Gastroesophageal sphincter (tissue), 4 donors: ENCODE measurements at places on chromosomes 4 and X. TPM values are rescaled to one million over a fixed set of nuclear protein-coding genes. Genes with fewer than 3 reads are reported as not detected.

Gene TSPAN6
- 6.8 TPM for total RNA-seq

- no peak for ATAC-seq
These were observed 4.4 kb downstream of the RBPJ start for GRCh38 chr4:26325191-26325590.

Gene GPAT3
- total RNA-seq = 6.6 TPM

Gene RASGEF1B
- 10.5 TPM for total RNA-seq

Gene ZCCHC12
- 0.94 TPM for total RNA-seq

DNA sequence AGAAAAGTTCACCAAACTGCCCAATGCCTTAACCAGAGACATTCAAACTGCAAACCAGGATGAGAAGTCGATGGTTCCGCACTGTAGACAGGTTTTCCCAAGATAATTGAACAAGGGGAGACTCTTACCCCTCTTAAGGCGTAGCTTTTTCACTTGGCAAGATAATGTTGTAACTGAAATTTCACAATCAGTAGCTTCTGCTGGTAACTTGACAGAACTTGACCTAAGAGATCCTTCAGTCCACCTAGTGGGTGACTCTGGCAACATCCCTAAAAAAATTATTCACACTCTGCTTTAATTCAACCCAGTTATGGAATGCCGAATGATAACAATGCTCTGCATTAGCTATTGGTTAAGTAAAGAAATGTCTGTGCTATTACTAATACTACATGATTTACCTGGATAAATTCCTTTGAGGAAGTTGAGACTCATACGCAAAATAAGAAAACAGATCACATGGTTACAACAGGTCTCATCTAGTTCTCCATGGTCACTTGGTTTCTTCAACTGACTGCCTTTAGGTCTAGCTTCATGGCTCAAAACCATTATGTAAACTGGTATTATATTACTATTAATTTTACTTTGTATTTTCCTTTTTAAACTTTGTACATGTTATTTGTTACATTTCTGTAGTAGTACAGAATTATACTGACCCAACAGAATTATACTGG lies 9.1 kb downstream of the ELF2 start:
- peak; percentile 66 for ATAC-seq

GRCh38 chr4:158229768-158230167 lies 19.5 kb downstream of the TMEM144 start:
- ATAC-seq = no peak

- ATAC-seq = no peak
These were observed 317.5 kb upstream of the GRIA3 start for GRCh38 chrX:122866532-122866931.

DNA sequence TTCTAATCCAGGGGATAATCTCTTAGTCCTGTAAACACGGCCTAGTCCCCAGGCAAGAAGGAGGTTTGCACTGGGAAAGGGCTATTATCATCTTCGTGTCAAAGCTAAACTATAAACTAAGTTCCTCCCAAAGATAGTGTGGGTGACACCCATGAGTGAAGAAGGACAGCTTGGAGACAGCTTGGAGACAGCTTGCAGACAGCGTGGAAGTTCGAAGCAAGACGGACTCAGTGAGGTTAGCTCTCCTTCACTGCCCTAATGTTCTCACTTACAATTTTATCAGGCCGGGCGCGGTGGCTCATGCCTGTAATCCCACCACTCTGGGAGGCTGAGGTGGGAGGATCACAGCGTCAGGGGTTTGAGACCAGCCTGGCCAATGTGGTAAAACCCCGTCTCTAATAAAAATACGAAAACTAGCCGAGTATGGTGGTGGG lies 19.2 kb upstream of the PLCXD1 start:
- no peak for ATAC-seq

- ATAC-seq = peak; percentile 48
These were observed 28.2 kb upstream of the CEP135 start for GRCh38 chr4:55920571-55920970.

DNA sequence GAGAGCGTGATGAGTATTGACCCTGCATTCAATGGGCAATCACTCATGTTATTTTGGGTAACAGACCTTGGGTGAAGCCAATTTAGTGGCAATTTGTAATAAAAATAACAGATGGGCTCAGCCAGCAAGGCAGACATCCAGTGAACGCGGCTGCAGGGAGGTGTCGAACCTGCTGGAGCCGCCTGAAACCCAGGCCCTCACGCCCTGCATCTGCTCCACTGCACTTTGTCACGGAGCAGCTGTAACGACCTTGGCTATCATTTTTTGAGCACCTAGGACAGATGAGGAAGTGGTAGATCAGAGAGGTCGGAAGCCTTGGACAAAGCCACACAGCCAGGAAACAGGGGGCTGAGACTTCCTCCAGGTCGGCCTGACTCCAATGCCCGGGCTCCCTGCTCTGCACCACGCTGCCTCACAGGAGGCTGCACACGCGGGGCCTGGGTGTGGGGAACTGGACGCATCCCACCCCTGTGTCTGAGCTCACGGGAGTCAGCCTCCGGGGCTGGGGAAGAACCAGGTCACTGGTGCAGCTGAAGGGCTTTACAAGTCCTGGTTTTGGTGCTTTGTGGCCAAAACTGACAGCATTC lies 19.4 kb downstream of the HMX1 start:
- ATAC-seq = no peak

GRCh38 chrX:10159145-10159468 lies 2.3 kb downstream of the CLCN4 start:
- ATAC-seq = no peak

Gene VCX2
- not detected for total RNA-seq

- ATAC-seq = no peak
These were observed 554.8 kb upstream of the TENM3 start for GRCh38 chr4:181688432-181688831.

DNA sequence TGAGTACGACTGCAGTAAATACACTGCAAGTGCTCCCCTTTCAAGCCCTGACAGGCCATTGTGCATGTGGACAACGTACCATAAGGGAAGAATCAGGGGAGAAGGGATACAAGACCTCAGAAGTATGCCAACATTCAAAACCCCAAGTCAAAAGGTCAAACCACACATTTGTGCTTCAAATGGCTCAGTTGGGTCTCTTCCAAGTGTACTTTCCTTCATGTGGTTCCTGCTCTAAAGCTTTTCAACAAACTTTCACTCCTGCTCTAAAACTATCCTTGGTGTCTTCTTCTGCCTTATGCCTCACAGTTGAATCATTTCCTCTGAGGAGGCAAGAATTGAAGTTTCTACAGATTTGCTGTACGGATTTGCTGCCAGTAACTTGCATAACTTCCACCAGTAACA lies 305.7 kb upstream of the SLIT2 start:
- ATAC-seq = no peak

Gene KLF8
- total RNA-seq = 15.1 TPM
